Stimulated activated CD4-positive, alpha-beta T cell treated with anti-CD3 and anti-CD28 coated beads, TNF-alpha, amount 100 ng/mL, for 24 hours (primary cell): ENCODE measurements at places on chromosomes 1 and 21.

GRCh38 chr1:86758570-86758969, 54.2 kb downstream of the SH3GLB1 start:
- no peak for DNase-seq

DNA sequence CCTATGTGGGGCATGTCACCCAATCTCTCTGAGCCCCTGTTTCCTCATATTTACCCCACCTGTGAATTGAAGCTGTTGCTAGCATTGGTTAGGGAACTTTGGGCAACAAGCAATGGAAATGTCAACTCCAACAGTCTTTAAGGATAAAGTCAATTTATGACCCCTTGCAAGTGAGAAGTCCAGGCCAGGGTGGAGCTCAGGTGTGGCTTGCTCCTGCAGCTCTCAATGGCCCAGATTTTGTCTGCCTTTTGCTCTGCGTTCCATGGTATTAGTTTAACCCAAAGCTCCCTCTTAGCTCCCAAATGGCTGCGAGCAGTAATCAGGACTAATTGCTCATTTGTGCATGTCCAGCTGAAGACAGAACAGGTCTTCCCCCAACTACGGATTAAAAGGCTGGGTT, 70.4 kb upstream of the ABCG1 start:
- DNase-seq = no peak

DNA sequence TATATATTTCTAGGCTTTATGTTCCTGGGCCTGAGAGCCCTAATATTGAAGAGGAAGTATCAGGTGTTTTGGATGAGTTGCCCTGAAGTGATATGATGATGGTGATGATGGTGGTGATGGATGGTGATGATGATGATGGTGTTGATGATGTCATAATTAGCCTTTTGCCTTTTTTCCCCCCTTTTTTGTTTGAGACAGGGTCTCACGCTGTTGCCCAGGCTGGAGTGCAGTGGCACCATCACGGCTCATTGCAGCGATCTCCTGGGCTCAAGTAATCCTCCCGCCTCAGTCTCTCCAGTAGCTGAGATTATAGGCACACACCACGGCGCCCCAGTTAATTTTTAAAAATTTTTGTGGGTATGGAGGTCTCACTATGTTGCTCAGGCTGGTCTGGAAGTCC, 76.5 kb downstream of the CNST start:
- DNase-seq = no peak

DNA sequence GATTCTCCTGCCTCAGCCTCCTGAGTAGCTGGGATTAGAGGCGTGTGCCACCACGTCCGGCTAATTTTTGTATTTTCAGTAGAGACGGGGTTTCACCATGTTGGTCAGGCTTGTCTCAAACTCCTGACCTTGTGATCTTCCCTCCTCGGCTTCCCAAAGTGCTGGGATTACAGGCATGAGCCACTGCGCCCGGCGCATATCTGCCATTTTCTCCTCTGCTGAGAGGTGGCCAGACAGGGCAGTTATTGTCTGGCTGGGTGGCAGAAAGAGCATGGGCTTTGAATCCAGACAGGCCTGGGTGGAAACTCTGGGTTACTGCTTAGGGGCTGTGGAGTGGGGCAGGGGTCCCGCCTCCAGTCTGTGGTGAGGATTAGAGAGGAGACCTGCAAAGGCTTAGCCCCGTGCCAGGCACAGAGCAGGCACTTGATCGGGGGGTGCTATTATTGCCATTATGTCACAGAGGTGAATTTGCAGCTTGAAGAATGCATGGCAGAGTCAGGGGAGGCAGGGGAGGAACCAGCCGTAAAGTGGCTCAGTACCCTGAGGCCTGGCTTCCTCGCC, 73.9 kb downstream of the MAN1C1 start:
- no peak for DNase-seq

- no peak for DNase-seq
Observed at GRCh38 chr1:166020210-166020609, 146.6 kb downstream of the FAM78B start.

GRCh38 chr1:20379075-20379474, 88.4 kb downstream of the VWA5B1 start:
- DNase-seq = no peak

DNA sequence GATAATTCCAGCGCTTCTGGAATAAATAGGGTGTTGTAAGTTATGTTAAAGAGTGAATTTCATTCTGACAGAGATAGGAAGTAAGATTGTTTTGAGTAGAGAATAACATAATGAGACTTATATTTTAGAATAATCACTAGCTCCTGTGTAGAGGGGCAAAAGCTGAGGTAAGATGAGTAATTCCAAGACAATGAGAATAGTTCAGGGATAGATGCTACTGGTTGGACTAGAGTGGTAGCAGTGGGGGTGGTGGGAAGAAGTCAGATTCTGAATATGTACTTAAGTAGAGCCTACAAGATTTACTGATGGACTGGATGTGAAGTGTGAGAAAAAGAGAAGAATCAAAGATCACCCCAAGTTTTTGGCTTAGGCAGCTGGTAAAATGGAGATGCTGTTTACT, 23.3 kb upstream of the MOV10 start:
- DNase-seq = no peak

- DNase-seq = no peak
Observed at GRCh38 chr1:117630423-117630998, 24.7 kb downstream of the TENT5C start.

DNA sequence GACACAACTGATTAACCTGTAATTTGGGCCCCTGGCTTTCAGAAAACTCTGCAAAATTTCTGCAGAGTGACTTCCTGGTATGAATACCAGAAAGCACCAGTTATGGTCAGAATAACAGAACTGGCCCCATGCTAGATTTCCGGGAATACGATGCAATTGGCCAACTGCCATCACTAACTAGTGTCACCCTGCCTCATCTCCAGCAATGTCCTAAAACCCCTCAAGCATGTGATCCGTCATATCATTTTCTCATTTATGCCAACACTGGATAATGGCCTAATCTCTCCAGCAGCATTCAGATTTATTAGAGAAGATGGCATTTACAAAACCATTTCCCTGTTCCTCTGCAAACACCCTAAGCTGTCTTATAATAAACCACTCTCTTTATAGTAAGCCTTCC, 15.4 kb downstream of the KAZN start:
- no peak for DNase-seq

- no peak for DNase-seq
Observed at GRCh38 chr1:220878191-220879075, 810 bp upstream of the HLX start.

DNA sequence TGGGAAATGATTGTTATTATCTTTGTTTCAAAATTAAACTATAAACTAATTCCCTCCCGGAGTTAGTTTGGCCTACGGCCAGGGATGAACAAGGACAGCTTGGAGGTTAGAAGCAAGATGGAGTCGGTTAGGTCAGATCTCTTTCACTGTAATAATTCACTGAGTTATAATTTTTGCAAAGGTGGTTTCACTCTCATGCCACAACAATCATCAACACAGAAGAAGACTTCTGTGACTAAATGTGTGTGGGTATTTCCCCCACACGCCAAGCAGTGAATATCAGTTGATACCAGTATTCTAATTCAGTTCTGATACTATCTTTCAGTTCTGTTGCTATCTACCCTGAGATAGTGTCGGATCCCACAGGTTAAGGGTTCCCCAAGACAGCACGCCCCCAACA, 215.1 kb downstream of the S1PR1 start:
- no peak for DNase-seq

- no peak for DNase-seq
Observed at GRCh38 chr1:107548276-107548675, 407.4 kb downstream of the NTNG1 start.

GRCh38 chr21:44954281-44954771, 14.5 kb downstream of the SLX9 start:
- DNase-seq = no peak

DNA sequence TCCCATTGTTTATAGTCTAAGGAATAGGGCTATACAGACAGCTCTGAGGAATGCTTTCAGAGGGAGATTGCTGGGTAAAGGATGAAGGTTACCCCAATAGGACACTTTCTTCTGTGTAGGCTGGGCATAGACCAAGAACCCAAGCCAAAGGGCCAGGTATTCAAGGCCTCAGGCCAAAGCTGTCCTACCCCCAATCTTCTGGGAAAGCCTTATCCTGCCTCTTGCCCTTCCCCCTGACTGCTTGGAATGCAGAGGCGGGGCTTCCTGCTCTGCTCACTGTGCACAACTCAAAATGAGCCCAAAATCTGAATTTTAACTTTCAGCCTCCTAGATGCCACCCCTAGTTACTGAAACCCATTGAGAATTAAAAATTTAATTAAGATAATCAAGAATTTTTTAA, 2.2 kb downstream of the OR10Z1 start:
- DNase-seq = no peak

DNA sequence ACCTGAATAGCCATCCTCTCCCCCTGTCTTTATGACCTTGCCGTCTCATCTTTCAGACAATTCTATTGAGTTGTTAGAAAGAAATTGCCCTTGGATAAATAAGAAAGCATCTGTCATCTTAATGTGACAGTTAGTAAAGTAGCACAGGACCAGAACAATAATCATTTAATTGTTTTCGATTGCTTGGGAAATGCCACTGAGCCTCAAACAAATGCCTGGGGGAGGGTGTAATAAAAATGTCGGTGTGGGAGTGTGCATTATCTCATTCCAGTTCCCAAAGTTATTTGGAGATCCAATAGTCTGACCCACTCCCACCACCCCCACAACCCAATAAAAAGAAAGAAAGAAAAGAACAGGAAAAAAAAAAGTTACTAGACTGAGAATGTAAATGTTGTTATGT, 509.3 kb upstream of the LRRC7 start:
- no peak for DNase-seq

DNA sequence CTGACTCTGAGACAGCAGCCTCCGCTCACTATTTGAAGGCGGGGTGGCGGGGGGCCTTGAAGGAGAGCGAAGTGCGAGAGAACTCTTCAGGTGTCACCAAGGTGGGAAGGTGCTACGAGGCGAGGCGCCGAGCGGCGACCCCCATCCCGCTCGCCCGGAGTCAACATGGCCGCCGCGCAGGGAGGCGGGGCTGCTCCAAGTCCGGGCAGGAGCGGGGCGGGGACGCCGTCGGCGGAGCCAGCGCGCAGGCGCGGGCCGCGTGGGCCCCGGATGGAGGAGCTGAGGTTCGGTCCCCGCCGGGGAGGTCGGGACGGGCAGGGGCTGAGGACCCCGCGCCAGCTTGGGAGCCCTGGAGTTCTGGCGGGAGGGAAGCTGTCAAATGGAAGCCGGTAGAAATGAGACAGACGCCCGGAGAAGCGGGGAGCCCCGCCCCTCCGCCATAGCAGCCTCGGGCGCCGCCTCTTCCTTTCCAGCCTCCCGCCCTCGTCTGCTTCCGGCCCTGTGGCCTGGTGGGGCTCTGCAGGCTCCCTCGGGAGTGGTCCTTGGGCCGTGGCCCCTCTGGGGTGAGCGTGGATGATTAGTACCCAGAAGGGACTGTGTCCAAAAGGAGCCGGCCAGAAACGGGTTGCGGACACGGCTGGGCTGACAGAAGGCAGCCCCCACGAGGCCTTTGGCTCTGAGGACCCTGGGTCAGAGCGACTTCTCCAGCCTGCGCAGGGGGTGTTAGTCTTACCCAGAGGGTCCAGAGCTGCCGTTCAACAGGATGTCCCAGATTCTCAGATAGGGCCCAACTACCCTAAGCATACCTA, at the start of gene PIGV:
PIGV (plus strand) TSS at position 245 of the 809 bp plus-strand sequence. CDS start 2,866 bp downstream, outside the sequence.
- peak; percentile 73 for DNase-seq

GRCh38 chr1:216866714-216867113, 143.5 kb upstream of the ESRRG start:
- no peak for DNase-seq

DNA sequence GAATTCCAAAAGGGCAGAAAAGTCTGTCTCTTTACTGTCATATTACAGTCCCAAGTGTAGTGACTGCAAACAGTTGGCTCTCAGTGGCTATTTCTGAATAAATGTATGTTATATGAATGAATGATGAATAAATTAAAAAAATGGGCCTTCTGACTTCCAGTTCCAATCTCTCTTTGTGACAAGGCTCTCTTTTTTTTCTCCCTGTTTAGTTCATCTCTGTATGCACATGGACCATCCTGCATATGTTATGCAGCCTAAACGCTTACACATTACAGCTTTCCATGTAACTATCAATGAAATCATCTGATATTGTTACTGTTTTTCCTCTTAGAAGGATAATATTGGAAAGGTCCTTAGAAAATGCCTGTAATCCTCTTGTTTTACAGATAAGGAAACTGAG, 363.0 kb downstream of the NUF2 start:
- DNase-seq = no peak

GRCh38 chr1:175273376-175274031, 80.9 kb upstream of the KIAA0040 start:
- DNase-seq = no peak

GRCh38 chr1:44777969-44778635, 2.8 kb downstream of the RPS8 start:
- DNase-seq = no peak

- no peak for DNase-seq
Observed at GRCh38 chr1:211829343-211830054, 1.1 kb downstream of the LPGAT1 start.

DNA sequence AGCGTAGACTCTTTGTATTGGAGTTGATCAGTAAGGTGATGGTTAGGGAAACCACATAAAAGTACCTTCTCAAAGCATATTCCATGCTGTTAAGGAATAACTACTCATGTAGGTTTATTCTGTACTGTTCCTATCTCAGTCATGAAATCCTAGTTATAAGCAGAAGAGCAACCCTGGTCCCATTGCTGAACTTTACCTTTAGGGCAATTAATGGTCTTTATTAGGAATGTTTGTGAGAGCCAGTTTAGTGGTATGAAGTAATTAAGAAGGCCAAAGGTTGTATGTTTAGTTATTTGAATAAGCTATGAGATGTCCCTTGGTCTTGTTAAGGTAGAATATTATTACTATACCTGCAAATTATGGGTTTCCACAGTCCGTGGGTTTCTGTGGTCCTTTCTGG, 44.0 kb downstream of the ACP6 start:
- DNase-seq = no peak

- DNase-seq = no peak
Observed at GRCh38 chr1:100578201-100578600, 40.3 kb downstream of the GPR88 start.

- no peak for DNase-seq
Observed at GRCh38 chr1:66403007-66403731, 130.8 kb upstream of the SGIP1 start.

- DNase-seq = no peak
Observed at GRCh38 chr1:223319398-223319797, 44.6 kb downstream of the SUSD4 start.
